Activated CD8-positive, alpha-beta memory T cell treated with anti-CD3 and anti-CD28 coated beads for 4 hours (primary cell): ENCODE measurements at places on chromosomes 5 and 9.

DNA sequence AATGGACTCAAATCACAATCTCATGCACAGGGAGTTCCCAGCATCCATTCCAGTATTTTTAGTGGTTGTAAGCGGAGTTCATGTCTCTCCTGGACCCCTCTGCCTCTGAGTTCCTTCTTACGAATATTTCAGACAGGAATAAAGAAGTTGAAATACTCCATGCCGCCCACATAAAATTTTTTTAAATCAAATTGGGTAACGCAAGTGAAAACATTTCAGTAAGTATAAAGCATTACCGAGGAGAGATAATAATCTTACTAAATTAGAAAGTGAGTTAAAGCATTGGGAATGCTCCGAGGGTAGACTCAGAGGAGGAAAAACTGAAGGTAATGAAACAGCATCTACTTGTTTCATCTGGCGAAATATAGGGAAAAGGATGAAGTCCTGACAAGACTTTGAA is 317.6 kb downstream of the ARRDC3 start:
- no peak for DNase-seq

DNA sequence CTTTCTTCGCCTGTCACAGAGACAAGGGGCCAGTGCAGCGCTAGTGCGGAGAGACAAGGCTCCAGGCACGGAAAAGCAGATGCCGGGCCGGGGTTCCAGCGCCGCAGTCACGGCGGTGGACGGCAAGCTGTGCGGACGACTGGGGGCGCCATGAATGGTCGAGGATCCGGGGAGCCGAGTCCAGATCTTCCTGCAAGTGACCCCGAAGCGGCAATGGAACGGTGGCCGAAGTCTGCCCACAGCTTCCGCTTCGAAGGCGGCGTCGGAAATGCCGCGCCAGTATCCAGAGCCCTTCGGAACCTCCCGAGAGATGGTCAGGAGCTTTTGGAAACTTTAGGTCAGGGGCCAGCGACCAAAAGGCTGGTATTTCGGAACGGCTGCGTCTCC is 601 bp upstream of the FAF2 start:
- no peak for DNase-seq

- DNase-seq = no peak
Measured at GRCh38 chr9:134816264-134816663, 64.3 kb upstream of the FCN2 start.

DNA sequence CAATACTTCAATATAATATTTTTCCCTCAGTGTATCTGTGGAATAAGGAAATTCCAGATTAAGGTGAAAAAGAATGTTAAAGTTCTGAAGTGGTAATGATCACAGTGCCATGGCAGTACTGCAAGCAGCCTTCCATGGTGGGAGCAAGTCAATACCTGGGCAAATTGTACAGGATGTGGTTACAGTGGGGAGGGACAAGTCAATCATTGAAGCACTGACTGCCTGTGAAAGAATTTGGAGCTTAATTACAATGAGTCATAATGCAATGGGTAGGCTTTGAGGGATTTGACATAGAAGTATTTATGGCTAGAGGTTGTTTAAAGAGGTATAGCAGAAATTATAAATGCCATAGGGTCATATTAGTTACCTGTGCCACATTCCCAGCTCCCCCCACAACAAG is 786.5 kb upstream of the ACO1 start:
- no peak for DNase-seq

DNA sequence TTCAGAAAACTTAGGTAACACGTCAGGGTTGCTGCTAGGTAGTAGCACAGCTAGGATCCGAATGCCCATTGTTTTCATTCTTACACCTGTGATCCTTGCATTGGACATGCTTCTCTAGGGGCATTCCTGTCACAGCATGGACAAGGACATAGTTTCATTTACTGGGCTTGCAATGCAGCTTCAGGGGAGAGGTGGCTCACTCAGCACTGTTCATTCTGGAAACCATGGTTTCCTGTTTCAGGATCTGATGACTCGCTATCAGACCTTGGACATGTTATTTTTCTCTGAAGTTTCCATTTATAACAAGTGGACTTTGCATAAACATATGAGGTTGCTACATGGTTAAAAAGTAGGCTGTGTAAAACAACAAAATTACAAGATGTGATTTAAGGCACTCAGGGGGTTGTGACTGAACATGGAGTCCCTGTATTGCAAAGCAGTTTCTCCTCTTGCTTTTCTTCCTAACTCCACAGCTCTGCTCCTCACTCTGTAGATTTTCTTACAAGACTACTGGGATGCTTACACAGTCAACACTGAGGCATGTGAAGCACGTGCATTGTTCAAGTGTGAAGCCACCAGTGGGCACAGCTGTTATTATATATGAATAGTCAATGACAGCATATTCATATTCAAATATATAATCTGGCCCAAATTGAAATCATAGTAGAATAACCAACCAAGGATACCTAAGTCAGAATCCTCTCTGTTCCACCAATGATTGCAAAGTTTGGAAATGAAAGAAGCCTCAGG is 66.1 kb upstream of the STK32A start:
- no peak for DNase-seq

DNA sequence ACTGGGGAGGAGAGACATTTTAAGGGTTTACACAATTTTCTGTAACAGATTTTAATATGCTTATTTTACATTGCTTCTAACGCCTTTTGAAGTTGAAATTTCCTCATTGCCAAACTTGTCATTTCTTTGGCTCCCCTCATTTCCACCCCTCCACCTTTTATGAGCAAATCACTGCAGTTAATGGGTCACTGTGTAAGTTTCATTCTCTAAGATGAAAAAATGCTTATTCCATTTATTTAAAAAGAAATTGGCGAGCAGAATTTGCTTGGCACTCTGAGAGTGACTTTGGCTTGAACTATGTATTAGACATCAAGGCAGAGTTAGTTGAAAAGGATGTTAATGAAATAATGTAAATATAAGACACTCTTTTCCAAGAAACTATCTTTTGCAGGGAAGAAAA is 66.6 kb downstream of the ITGA1 start:
- no peak for DNase-seq
